ENCODE measurements at places on chromosomes 13 and 19. TPM values are rescaled to one million over a fixed set of nuclear protein-coding genes. Genes with fewer than 3 reads are reported as not detected.

The LRRC4B gene
- 11.0 TPM for total RNA-seq

The CFAP97D2 gene
- total RNA-seq: not detected

The CYP2S1 gene
- total RNA-seq: 173 TPM

The HIF3A gene
- total RNA-seq: 31.8 TPM

The NLRP7 gene
- total RNA-seq: 5.0 TPM
